ENCODE measurements at places on chromosomes 5 and 9.

GRCh38 chr9:99977033-99977792 lies 70.8 kb downstream of the STX17 start:
- no peak for DNase-seq

DNA sequence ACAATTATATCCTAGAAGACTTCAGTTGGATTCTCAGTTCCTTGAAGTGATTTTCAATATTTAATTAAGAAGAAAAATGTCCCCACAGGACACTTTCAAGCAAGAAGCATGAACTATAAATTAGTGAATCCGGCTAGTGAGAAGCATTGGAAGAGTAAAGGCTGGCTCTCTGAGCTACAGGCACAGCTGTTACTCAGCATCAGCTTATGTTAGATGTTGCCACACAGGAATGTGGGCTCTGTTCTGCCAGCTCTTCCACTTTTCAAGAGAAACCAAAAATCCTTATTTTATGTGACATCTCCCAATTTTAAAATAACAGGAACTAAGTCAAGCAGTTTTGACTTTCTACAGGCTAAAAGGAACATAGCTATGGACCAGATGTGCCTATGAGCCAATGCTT lies 14.9 kb downstream of the ZNF474 start:
- DNase-seq, result no peak

DNA sequence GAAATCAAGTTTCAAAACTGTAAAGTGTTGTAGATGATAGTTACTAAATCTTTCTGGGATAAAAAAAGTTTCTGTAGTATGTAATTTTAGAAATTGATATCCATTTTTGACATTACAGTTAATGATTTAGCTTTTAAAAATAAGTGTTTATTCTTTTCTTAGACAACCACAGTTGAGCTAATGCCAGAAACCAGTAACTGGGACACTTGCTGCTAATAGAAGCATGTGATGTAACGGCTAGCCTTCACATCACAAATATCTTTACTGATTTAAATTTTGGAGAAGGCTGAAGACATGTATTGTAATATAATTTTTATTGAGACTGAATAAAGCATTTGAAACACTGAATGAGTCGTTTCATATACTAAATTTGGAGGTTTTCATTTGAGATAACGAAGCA lies 18.8 kb downstream of the CSNK1G3 start:
- no peak for DNase-seq

- DNase-seq, result no peak
Measured at GRCh38 chr5:52481201-52481600, 306.5 kb upstream of the ITGA1 start.

DNA sequence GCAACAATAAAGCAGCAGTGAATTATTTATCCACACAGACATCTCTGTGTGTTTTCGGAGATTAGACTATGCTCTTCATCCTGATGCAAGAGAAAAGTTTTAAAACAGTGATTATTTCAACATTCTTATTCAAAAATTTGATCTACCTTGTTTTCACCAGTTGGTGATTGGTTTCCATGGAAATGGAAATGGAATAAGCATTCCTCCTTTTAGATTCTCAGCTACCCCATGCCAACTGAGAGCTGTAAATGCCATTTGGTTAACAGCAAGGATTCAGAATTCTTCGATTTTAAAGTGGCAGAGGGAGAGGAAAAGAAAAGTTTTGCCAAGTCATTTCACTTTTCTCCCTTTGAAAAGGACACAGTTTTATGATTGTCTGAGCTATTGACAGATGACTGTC lies 154.7 kb downstream of the PCSK5 start:
- no peak for DNase-seq

DNA sequence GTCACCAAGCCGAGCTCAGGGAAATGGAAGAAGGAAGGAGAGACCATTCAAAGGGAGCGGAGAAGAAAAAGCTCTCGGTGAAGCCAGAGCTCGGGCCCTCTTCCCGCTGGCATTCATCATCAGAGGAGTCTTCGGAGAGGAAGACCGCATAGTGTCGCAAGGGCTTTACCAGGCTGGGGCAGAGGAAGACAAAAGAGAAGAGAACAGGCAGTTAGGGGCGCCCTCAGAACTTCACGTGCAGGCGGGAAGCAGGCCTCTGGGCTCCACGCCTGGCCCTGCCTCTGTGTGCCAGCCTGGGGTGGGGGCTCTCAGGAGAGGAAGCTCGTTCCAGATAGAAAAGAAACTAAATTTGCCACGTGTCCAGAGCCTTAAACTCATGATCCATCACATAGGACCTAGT lies 31.7 kb downstream of the CRB2 start:
- no peak for DNase-seq

DNA sequence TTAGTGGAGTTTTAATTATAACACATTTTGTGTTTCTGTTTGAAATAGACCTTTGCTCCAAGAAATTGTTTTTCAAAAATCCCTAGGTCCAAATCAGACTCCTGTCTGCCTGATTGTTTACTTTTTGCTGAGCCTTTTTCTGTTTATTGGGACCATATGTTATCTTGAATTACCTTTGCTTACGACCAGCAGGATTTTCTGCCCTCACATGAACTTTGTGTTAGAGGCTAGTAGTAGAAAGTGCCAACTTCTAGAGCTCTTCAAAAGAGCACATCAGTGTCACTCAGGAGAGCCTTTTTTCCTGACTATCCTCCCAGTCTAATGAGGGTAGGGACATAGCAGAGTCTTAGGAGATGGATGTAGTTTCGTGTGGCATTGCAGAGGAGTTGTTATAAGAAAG lies 10.2 kb downstream of the RECK start:
- no peak for DNase-seq
